ENCODE measurements at places on chromosomes 2 and 18.

- no peak for DNase-seq
Observed at GRCh38 chr2:127054996-127055785, 51.8 kb downstream of the BIN1 start.

- DNase-seq = no peak
Observed at GRCh38 chr2:75716406-75716805, 5.7 kb upstream of the GCFC2 start.

- DNase-seq = no peak
Observed at GRCh38 chr2:100643467-100643866, 80.7 kb downstream of the PDCL3 start.

GRCh38 chr18:23689616-23690504 lies 607 bp downstream of the LAMA3 start:
- DNase-seq = peak; percentile 20

GRCh38 chr2:105675841-105676240 lies 68.9 kb upstream of the NCK2 start:
- no peak for DNase-seq

- no peak for DNase-seq
Observed at GRCh38 chr2:25960920-25961319, 21.4 kb downstream of the KIF3C start.

DNA sequence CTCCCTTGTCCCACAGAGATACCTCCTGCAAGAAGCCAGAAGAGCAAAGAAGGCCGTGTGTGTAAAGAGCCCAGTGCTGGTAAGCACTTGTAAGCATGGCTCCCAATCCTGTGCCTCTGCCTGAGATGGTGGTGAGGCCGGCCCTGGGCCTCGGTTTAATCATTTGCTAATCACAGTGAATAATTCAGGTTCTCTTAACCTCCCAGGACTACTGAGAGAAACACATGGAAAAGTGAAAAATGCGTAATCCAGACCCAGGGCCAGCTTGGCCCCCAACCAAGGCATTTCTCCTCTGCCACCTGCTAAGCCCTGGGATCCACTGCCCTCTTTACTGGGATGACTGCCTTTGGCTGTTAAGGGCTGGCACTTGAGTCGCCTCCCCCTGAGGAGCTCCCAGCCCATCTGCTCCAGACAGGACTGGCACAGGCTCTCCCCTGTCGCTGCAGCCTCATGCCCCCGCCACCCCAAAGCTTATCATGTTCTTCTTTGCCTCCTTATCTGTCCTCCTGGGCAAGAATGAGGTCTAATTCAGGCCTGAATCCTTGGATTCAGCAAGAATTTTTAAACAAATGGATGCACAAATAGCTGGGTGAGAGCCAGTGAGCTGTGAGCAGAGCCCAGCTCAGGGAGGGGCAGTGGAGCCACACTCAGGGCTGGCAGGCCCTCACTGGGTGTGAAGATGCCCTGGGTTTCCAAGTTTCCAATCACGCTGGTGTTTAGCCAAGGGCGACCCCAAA lies 193.9 kb upstream of the HS6ST1 start:
- DNase-seq = no peak

- DNase-seq = no peak
Observed at GRCh38 chr2:75528221-75528977, 32.3 kb downstream of the EVA1A start.

DNA sequence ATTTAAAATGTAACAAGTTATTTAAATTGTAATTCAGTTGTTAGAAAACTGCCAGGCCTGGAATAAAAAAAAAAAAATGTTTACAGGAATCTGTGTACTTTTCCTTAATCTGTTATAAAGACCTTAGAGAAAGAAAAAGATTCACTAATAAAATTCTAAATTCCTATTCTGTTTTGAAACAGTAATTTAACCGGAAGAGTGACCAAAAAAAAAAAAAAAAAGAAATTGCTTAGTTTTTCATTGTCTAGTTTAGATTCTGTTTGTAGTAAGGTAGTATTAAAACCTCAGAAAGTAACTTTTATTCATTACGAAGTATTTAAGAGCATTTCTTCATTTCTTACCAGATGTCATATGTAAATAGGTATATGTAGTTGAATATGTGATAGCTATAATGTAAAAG lies 2.5 kb downstream of the REL start:
- no peak for DNase-seq
